RWPE1 (cell line): ENCODE measurements at places on chromosomes 6 and 20.
A peak's percentile ranks its signal among the peaks of the same experiment; 100 is the strongest.

- peak; percentile 74 for DNase-seq
Measured at GRCh38 chr20:23161968-23162696, 76.0 kb upstream of the CD93 start.

DNA sequence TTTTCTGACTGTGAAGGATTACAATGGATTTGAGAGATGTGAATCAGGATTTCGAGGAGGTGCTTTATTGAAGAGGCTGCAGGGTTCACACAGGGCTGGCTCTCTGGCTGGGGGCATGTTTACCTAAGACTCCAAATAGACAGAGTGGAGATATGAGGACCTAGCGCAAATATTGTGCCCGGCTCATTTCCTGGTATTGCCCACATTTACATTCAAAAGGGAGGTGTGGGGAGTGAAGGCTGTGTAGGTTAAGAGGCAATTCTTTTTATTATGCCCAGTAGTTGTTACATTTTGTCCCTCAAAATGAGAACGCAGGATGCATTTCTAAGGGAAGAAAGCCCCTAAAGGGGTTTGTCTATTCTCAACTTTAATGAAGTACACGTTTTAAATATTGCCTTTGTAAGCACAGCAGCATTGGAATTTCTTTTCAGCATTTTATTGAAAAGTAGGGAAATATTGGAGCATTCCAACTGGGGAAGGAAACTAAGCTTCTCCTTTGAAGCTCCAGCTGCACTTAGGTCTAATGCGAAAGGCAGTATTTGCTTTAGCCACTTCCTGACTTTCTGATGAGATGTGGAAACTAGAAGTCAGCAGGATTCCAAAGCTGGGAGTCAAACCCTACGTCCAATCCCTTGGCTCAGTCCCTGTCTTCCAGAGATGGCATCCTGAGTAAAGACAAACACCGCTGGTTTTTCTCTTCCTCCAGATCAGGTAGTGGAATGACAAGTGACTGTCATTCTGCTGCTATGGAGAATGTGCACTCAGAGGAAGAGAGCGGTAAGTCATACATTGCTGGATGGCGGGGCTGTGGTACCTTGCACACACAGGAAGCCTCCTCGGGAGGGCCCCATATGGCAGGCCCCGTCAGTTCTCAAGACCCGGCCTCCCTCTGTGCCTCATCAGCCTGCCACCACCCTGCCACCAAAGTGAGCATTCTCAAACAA, 70.7 kb downstream of the MYB start:
- no peak for DNase-seq

DNA sequence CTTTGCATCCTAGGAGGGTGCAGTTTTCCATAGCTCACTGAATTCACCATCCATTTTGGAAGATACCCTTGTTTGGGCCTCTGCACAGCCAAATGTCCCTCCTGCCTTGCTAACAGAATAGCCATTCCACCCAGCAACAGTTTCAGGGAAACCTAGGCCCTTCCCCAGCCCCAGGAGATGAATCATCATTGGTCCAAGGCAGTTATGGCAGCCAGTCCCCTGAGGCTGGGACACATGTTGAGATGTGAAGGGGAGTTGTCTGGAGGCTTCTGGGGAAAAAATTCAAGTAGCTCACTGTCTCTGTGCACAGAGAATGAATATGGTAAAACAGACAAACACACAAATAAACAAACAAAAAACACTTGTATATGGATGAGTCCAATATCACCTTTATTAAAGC, 17.4 kb upstream of the SIRPB2 start:
- DNase-seq = no peak

DNA sequence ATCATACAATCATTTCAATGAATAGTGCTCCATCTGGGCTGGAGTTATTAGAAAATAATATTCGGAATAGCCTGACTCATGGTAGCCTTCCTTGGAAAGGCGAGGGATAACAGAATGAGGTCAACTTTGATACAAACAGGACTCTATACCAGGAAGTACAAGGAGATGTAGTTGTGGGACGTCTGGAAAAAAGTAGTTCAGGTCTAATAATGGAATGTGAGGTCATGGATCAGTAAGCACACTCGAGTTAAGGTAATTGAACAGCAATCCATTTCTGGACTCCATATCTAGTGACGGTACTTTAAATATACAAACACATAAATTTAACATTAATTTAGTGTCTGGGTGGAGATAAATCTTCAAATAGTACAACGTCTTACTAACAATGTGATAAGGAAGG, 1204.0 kb upstream of the ADGRB3 start:
- no peak for DNase-seq

- no peak for DNase-seq
Measured at GRCh38 chr6:53585208-53585900, 40.5 kb upstream of the GCLC start.

DNA sequence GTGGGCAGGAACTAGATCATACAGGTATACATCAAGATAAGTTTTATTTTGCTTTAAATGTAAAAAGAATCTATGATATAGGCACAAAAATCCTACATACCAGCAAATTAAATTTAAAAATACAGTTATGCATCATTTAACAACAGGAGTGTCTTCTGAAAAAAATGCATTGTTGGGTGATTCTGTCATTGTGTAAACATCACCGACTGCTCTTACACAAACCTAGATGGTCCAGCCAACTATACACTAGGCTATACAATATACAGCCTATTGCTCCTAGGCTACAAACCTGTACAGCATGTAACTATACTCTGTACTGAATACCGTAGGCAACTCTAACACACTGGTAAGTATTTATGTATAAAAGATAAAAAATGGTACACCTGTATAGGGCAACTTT, 139.4 kb downstream of the RNGTT start:
- peak; percentile 23 for DNase-seq

DNA sequence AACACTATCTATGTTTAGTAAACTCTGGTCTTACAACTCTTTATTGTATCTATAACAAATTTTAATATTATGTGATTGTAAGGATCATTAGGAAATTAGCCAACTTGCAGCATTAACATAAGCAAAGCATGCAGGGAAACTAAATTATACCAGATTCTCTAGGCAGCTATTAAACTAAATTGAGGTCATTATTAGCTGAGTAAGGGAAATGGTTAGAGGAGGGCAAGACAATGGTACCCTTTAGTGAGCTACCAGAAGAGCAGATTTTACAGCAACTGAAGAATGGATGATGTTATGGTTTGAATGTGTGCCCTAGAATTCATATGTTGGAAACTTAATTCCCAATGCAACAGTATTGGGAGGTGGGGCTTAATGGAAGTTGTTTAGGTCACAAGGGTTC, 79.1 kb downstream of the SMPDL3A start:
- no peak for DNase-seq

DNA sequence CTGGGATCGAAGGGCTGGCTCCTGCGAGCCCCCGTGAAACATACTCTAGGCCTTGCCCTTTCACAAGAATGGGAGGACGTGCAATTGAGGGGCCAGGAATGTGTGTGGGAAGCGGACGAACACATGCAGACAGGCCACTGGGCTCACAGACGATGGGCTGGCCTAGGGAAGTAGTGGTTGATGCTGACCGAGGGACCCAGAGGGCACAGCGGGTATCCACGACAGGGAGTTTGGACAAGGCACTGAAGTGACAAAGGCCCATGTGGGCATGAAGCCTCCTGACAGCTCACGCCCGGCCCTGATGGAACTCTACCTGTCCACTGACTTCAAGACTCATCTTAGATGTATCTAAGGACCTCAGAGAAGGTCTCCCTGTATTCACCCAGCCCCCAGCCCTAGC, 52.2 kb downstream of the MYH7B start:
- DNase-seq = no peak

DNA sequence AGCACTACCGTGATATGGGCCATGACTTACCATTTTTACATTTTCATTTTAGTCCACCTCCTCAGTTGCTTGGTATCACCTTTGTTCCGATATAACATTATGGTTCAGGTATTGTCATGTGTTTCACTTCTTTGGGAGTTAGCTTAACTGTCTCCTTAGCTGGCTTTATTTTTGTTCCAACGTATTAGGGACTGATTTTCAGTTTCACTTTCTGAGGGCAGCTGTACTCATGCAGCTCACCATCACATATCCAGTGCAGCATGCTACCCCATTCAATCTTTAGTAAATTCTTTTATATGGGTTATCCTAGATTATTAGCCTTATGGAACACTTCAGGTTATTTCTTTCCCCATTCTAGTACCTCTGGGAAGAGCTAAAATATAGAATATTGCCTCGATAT, 362.2 kb upstream of the IRAK1BP1 start:
- DNase-seq = no peak
